ENCODE measurements at places on chromosomes 4 and X. TPM values are rescaled to one million over a fixed set of nuclear protein-coding genes. Genes with fewer than 3 reads are reported as not detected.
A peak's percentile ranks its signal among the peaks of the same experiment; 100 is the strongest.

ADH1C gene
- 0.84 TPM for total RNA-seq

NEUROG2 gene
- total RNA-seq = not detected

DNA sequence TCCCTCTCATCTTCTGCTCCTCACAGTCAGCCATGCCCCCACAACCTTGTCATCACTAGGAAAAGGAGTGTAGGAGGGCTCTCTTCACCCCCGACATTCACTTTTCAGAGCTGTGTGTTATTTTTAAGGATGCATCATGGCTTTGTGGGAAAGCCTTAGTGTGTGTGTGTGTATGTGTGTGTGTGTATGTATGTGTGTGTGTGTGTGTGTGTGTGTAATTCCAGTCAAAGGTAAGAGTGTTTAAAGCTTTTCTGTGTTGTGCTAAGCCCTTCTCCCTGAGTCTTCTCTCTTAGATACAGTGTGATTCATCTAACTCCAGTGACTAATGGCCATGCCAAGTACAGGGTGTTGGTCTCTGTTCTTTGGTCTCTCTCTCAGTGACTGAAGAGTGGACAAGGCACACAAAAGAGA is 76.6 kb downstream of the CHIC2 start:
- H3K27ac ChIP-seq = no peak overlapping the region
- no peak for DNase-seq
- no peaks in the 10 kb centered on the region for H3K4me1 ChIP-seq
- no peak overlapping the region for H3K4me3 ChIP-seq

KLB gene
- 28.0 TPM for total RNA-seq

DNA sequence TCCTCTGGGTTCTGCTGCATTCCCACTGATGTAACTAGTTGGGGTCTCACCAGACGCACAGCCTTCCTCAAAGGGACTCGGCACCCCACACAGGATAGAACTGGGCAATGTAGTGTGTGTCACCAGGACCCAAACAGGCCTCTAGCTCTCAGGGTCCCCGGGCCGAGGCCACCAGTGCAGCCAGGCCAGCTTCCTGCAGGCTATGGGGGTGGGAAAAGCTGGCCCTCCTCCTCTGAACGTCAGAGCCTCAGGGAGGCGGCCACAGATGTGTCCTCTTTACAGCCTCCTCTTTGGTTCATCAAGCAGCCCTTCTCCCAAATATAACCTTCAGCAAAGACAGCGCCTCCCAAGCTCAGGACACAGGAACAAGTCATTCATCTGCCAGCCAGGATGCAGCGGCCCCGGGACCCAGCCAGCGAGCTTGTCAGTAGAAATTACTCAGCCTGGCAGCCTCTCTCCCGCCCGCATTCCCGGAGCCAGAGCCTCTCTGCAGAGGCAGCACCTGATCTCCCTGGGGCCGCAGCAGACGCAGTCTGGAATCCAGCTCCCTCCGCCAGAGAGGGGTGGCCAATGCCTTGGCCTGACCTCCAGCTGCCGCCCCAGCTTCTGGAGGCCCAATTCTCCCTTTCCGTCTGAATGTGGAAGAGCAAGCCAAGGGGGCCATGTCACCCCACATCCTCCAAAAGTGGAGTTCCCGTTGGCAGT is 288.5 kb downstream of the FBXW7 start:
- no peak overlapping the region for H3K4me3 ChIP-seq
- no peak overlapping the region for H3K27ac ChIP-seq
- H3K36me3 ChIP-seq = no peaks in the 10 kb centered on the region
- H3K27me3 ChIP-seq = no peaks in the 10 kb centered on the region

GRCh38 chr4:46404981-46405380 is 15.1 kb upstream of the GABRA2 start:
- no peaks in the 10 kb centered on the region for H3K36me3 ChIP-seq
- H3K27me3 ChIP-seq = no peaks in the 10 kb centered on the region
- no peak overlapping the region for H3K4me3 ChIP-seq
- no peak for DNase-seq

DNA sequence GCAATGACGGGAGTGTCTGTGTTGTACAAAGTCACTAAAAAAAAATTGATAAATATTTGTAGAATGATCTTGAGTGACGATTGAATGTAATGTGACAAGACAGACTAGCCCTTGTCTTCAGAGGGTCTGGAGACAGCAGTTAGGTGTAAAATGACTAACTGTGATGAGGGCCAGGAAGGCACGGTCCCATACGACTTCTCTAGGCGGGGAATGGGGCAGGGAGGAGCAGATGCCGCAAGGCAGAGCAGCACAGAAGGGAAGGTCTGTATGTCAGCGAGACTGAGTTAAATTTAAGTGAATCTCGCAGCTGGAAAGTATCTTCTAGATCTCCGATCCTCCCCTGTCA is 405 bp downstream of the CENPE start:
- DNase-seq = no peak
- H3K27ac ChIP-seq = no peak overlapping the region
- no peaks in the 10 kb centered on the region for H3K36me3 ChIP-seq
- peak overlapping the region; percentile 59 for H3K4me3 ChIP-seq

BMPR1B gene
- total RNA-seq = 0.59 TPM

NUP62CL gene
- 4.2 TPM for total RNA-seq

- no peak overlapping the region for H3K4me3 ChIP-seq
- no peak overlapping the region for H3K27ac ChIP-seq
- H3K27me3 ChIP-seq = no peaks in the 10 kb centered on the region
- no peaks in the 10 kb centered on the region for H3K36me3 ChIP-seq
These were observed 91.3 kb upstream of the MAGEC2 start for GRCh38 chrX:142296421-142296820.

GLUD2 gene
- 24.3 TPM for total RNA-seq

DNA sequence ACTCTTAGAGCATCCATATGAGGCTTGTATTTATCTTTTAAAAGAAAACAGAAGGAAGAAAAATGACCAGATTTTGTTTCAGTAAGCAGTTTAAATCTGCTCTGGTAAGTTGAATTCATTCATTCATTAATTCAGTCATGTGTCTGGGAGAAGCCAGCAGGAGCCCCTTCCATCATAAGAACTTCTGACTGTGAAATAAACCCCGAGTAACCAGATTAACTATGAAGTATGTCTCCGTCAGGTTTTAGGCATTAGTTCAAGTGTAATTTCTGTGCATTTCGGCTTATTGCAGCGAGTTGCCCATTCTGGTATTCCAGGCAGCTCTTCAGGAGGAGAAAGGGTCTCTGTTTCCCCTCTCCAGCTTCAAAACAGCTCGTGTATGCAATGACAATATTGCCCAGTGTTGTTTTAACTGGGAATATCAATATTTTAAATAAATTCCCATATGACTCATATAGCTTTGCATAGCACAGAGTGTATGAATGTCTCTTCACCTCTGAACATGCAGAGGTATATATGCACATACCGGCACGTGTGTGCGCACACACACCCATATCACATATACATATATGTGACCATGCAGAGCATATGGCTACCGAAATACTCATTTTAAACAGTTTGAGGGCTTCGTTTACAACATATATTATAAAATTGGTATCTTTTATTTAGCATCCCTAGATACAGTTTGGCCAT is 255.3 kb downstream of the BCOR start:
- DNase-seq = no peak
- no peaks in the 10 kb centered on the region for H3K4me1 ChIP-seq
- H3K36me3 ChIP-seq = no peaks in the 10 kb centered on the region
- H3K27ac ChIP-seq = no peak overlapping the region
- H3K27me3 ChIP-seq = no peaks in the 10 kb centered on the region

GLRA2 gene
- not detected for total RNA-seq

Data from liver (tissue), 10 donors.